HAP-1 (cell line): ENCODE measurements at places on chromosomes 16 and 17.
A peak's percentile ranks its signal among the peaks of the same experiment; 100 is the strongest.

- DNase-seq = no peak
Observed at GRCh38 chr16:75073545-75074303, 42.9 kb downstream of the LDHD start.

- DNase-seq = peak; percentile 51
Observed at GRCh38 chr17:1532836-1533602, 16.6 kb upstream of the INPP5K start.

DNA sequence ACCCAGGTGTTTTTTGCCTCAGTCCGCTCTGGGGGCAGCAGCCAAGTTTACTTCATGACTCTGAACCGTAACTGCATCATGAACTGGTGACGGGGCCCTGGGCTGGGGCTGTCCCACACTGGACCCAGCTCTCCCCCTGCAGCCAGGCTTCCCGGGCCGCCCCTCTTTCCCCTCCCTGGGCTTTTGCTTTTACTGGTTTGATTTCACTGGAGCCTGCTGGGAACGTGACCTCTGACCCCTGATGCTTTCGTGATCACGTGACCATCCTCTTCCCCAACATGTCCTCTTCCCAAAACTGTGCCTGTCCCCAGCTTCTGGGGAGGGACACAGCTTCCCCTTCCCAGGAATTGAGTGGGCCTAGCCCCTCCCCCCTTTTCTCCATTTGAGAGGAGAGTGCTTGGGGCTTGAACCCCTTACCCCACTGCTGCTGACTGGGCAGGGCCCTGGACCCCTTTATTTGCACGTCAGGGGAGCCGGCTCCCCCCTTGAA lies 2.1 kb upstream of the C17orf107 start:
- DNase-seq = no peak

DNA sequence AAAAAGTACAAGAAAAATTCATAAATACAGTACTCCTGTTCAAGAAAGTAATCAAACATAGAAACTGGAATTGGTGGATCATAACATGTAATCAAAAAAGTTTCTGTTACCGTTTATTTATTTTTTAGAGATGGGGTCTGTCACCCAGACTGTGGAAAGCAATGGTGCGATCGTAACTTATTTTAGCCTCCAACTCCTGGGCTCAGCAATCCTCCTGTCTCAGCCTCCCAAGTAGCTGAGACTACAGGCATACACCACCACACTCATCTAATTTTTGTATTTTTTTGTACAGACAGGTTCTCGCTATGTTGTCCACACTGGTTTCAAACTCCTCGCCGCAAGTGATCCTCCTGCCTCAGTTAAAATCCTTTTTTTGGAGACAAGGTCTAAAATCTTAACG lies 22.5 kb downstream of the ARHGAP17 start:
- no peak for DNase-seq

DNA sequence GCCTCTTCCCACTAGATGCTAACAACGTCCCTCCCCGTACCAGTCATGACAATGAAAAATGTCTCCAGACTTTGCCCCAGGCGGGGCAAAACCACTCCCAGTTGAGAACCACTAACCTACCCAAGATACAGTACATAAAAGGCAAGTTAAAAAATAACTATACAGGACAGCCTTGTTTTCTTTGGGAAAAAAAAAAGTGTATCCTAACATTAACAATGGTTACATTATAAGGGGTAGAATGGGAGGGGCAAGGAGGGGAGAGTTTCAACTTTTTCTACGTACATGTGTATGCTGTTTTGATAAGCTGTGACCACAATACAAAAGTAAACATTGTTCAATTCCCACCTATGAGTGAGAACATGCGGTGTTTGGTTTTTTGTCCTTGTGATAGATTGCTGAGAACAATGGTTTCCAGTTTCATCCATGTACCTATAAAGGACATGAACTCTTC lies 94.9 kb downstream of the TOX3 start:
- DNase-seq = no peak

DNA sequence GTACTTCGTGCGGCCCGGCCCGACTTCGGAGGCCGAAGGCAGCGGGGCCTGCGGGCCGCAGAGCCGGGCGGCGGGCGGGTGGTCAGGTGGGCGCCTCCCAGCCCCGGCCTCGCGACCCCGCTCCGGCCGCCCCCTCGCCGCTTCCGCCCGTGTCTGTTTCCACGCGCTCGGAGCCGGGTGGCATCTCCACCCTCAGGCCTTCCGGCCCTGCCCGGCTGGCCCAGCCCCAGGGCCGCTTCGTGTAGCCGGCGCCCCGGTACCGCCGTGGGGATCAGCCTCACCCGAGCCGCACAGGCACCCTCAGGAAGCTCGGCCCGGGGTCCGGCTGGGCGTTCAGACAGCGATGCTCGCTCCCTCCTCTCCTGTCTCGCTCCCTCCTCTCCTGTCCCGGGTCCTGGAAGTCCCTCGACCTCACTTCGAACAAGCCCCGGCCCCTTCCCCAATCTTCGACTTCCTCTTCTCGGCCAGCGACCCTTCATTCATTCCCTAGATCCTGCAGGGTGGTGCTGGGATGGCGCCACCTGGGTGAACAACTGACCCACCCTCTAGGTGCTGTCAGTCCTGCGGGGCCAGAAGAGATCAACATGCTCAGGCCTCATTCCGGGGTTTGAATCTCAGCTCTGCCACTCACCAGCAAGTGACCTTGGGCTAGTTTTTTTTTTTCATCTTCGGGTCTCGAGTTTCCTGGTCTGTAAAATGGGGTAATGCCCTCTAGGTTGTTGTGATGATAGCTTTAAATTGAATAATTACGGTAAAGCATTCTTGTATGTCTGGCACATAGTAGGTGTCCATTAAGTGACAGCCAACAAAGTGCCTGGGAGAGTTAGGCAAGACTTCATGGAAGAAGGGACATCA lies 610 bp downstream of the VPS4A start:
- peak; percentile 63 for DNase-seq

DNA sequence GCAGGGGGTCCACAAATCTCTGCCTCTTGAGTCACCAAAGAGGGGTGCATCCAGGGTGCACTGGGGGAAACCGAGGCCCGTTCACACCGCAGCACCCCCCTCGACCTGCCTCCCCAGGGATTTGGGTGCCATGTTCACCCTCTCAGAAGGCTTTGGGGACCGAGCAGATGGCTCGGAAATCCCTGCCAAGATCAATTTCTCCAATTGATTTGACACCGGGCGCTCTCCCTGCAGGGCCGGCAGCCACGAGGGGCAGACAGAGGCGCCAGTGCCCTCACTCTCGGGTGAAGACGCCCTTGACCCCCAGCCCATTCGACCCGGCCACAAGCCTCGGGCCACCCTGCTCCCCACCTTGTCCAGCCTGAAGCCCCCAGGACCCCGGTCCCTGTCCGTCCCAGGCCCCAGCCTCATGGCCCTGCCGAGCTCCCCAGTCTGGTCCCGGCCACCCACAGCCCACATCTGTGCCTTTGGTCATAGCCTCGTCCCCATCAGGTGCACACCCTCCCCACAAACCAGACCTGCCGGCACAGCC lies 9.3 kb downstream of the SSTR5 start:
- DNase-seq = no peak

GRCh38 chr16:51818342-51818944 lies 667.4 kb upstream of the SALL1 start:
- peak; percentile 75 for DNase-seq
